ENCODE measurements at places on chromosomes 12 and 14. TPM values are rescaled to one million over a fixed set of nuclear protein-coding genes. Genes with fewer than 3 reads are reported as not detected.

The DDX24 gene
- total RNA-seq: 181 TPM

DNA sequence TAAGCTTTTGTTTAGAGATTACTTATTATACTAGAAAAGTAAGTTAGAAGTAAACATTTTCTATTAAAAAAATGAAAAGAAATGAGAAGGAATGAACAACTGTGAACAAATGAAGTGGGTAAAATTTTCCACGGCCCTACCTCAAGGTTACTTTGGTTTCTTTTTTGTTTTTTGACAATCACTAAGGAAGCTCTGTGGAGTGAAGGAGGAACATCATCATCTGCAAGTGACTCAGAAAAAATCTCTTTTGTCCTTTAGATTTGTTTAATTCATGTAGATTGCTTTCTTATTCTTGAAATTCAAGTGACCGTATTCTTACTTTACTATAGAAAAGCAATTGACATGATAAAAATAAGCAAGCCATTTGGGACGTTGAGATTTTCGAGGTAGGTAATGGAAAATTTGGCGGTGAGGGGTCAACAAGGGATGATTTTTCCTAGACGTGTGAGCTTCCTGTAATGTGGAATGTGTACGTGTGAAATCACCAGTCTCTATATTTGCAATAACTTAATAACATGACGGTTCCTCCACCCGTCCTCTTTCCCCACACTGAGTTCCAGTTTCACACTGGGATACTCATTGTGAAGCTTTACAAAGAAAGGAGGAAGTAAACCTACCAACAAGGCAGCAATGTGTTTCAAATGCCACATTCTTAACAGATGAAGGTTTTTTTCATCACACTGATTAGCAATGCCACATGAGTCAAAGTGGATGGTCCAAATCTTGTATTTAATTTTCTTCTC, 62.3 kb upstream of the EGLN3 start:
- DNase-seq: no peak

The RPS6KL1 gene
- total RNA-seq: 16.8 TPM

DNA sequence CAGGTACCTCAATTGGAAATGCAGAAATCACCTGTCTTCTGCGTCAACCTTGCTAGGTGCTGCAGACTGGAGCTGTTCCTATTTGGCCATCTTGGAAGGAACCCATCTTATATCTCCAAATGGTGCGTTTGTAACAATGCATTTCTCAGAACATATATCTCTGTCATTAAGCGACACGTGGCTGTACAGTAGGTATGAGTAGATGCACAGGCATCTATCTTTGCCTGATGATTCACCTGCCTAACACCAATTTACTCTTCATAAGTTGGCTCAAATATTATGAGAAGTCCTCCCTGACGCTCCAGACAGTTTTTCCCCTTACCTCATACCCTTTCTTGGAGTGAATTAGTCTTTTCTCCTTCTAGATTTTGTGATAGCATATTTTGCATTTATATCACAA, 44.2 kb downstream of the GPR137C start:
- DNase-seq: no peak

DNA sequence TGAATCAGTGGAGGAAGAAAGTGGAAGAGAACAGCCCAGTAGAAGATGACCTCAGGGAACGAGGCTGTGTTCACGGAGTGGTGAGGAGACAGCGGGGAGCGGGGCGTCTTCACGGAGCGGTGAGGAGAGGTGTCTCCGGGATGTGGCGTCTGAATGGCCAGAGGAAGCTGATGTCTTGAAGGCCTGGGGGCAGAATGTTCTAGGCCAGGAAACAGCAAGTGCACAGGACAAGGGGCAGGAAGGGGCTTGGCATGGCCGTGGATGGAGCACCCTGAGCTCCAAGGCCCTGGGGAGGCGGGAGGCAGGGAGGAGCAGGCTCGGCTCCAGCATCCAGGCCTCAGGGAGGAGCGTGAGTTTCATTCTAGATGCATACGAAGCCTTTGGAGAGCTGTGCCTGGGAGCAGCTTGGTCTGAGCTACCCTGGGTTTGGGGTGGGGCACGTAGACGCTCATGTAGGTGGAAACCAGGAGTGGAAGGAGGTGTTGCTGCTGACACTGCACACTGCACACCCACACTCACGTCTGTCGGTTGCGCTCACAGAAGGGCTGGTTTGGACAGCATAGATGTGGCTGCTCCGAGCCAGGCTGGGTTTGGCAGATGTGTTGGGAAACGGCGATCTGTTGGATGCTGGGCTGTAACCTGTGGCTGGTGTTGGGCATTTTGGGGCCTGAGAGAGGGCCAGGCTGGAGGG, 131.6 kb downstream of the ADGRD1 start:
- DNase-seq: peak; percentile 44

DNA sequence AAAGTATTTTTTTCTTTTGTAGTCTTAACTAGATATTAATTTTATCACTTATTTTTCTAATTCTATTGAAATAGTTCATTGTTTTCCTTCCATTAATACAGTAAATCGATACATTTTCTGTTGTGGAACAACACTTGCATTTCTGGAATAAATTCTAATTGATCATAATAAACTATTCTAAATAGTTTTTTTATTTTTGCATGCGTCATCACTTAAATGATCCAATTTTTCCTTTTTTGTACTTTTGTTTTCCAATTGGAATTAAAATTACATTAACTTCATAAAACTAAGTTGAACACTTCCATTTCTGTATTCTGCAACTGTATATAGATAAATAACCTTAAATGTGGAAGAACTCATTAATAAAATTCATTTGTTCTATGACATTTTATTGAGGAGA, 202.5 kb downstream of the KCNC2 start:
- DNase-seq: no peak

DNA sequence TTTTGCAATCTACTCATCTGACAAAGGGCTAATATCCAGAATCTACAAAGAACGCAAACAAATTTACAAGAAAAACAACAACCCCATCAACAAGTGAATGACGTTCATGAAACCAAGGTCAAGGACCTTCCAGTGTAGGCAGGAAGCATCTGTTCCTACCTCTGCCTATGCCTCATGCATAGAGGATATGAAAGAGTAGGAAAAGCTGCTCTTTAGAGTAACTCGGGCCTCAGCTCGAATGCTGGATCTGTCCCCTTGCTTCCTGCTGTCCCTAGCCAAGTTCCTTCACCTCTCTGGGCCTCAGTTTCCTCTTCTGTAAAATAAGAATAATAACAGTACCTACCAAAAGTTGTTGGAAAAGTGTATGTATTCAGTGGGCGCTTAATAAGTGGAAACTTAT, 65.0 kb downstream of the FOXN4 start:
- no peak for DNase-seq

- no peak for DNase-seq
Measured at GRCh38 chr12:84856156-84856900, 56.3 kb downstream of the SLC6A15 start.

DNA sequence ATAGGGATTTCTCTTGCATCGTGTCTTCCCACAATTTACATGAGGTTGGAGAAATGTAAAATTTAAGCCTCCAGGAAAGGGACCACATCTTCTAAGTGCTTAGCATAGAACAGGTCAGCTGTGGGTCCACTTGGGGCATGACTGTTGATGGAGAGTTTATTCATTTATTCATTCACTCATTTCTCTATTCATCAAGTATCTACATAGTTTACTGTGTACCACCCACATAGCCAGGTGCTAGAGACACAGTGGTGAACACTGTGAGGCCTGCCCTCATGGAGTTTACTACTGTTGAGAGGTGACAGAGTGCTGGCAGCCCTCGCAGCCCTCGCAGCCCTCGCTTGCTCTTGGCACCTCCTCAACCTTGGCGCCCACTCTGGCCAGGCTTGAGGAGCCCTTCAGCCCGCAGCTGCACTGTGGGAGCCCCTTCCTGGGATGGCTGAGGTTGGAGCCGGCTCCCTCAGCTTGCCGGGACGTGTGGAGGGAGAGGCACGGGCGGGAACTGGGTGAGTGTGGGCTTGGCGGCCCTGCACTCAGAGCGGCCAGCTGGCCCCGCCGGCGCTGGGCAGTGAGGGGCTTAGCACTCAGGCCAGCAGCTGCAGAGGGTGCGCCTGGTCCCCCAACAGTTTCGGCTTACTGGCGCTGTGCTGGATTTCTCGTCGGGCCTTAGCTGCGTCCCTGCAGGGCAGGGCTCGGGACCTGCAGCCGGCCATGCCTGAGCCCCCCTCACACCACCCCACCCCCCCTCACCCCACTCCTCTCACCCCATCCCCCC, 1.7 kb upstream of the JPH4 start:
- DNase-seq: no peak

The SLCO1B1 gene
- total RNA-seq: not detected

The DNAI7 gene
- total RNA-seq: 1.7 TPM

GRCh38 chr14:74347097-74347794, 1.0 kb upstream of the VRTN start:
- DNase-seq: no peak

The TBX5 gene
- total RNA-seq: 66.6 TPM

The KRT83 gene
- not detected for total RNA-seq

The TCL1A gene
- total RNA-seq: not detected

DNA sequence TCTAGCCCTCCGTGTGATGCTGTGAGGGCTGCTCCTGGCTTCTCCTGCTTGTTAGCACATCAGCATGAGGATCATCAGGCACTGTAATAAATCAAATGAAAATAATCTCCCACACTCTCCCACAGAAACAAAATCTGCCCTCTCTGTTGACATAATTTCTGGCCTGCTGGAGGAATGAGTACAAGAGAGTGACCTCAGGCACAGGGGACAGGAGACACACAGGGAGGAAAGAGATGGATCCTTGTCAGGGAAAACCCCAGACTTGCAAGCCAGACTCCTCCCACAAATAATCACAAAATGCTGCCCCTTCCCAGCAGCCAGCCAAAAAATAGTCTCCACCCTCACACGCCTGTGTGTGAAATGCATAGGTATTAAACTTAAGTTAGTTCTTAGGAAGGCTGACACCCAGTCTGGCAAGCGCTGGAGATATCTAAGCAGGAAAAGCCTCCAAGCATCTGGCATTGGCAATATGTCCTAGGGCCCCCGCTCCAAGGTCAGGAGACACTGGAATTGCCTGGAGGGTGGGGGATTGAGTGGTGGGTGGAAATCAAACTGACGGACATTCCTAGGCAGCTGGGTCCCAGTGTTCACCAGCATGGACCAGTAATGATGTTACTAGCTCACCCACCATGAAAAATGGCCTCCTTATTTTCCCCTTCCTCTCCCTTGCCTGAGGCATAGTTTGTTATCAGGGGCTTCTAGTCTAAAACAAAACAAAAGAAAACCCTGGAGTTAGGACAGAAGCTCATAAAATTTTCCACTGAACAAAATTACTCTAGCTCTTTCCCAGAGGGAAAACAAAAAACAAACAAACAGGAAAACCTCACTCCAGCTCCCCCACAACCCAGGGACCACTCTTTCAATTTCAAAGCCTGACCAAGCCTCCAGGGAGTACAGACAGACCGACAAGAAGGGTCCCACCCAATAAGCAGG, 22.0 kb downstream of the SMUG1 start:
- DNase-seq: no peak

DNA sequence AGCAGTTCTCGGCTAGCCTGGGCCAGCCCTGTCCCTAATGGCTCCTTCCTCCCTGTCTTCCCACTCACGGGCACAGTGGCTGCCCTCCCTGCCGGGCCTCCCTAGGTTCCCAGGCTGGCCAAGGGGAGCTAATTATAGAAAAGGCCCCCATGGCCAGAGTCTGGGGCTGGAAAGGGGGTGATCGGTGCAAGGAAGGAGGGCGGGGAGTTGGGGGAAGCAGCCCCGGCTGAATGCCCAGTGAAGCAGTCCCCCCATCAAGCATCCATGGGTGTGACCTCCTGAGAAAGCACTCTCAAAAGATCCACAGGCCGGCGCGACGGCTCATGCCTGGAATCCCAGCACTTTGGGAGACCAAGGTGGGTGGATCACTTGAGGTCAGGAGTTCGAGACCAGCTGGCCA, 54.9 kb downstream of the TESC start:
- no peak for DNase-seq

- DNase-seq: peak; percentile 82
Measured at GRCh38 chr14:23366426-23366921, 1.5 kb upstream of the EFS start.

GRCh38 chr12:30278401-30278800, 417.3 kb downstream of the IPO8 start:
- no peak for DNase-seq

DNA sequence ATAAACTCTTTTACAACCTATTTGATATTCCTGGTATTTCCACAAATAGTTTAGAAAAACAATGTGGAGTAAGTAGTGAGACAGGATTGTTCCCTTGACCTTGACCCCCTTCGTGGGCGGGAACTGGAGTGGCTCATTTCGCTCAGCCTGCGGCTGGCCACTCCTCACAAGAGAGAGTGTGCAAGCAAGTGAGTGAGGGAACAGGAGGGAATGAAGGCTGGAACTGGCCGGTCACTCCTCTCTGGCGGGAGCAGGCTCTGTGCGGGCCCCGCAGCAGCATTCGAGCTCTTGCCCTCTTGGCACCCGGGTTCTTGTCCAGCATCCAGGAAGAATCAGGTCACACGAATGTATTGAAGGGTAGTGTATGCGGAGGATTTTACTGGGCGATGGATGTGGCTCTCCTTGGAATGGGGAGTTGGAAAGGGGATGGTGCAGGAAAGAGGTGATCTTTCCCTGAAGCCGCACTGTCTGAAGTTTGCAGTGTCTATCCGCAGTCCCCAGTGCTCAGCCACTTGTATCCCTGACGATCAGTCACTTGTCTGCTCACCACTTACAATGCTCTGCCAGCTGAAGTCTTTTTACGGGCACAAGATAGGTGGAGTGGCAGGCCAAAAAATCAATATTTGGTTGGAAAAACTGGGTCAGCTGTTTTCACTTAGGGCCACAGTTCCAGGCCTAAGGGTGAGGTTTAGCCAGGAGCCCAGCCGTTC, 28.0 kb upstream of the TXNRD1 start:
- DNase-seq: no peak

GRCh38 chr14:101408077-101408831, 153.0 kb upstream of the DIO3 start:
- no peak for DNase-seq

GRCh38 chr12:107515446-107515958, 170.1 kb upstream of the PWP1 start:
- peak; percentile 62 for DNase-seq

DNA sequence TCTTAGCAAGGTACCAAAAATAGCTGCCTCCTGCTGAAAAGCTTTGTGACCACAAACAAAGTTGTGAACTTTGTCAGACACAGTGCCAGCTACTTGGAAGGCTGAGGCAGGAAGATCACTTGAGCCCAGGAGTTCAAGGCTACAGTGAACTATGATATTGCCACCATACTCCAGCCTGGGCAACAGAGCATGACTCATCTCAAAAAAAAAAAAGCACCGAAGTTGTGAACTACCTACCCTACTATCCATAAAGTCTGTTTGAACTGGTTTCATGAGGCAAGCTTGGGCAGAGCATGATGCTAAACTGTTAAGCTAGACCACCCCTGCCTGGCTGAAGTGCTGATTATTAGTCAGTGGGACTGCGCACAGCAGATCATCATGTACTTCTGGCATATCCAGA, 75.5 kb downstream of the RAD52 start:
- no peak for DNase-seq

GRCh38 chr12:93361151-93361919, 16.4 kb upstream of the NUDT4 start:
- peak; percentile 79 for DNase-seq

GRCh38 chr12:113208041-113208934, 13.0 kb upstream of the TPCN1 start:
- peak; percentile 74 for DNase-seq
